CD4-positive, alpha-beta T cell treated with Interleukin-21 for 1 hour (primary cell): ENCODE measurements at places on chromosomes 11 and 22.
A peak's percentile ranks its signal among the peaks of the same experiment; 100 is the strongest.

DNA sequence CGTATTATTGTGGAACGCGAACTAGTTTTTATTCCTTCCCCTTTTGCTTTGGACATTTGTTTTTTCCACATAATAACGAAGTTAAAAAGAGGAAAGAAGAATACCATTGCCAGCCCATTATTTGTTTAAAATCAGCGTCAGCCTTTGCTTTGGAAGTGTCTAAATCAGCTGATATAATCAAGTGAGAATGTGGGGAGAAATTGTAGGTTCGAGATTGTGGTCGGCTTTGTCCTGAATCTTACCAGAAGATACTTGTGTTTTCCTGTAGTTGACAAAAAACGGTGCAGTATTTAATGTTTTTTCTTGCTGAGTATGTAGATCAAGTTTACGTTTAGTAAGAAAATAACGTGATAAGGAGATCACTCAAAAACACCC, 935 bp downstream of the ZNF143 start:
- peak; percentile 47 for DNase-seq

GRCh38 chr11:97893612-97894011, 1127.1 kb upstream of the CNTN5 start:
- DNase-seq, result no peak

DNA sequence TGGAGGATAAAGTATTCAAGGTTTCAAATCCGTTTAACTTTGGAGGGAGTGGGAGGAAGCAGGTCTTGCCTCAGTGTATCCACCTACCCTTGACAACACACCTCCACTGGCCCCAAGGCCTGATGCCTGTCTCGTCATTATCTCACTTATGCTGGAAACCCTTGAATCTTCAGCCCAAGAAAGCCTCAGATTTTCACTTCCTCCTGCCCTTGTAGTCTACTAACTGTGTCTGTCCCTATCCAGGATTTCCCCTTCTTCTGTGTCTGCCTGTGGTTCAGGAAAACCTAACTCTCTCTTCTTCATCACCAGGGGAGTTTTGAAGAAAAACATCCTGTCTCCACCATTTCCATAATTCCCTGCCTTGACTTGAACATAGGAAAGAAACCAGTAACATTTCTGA, 56.1 kb downstream of the SYT9 start:
- DNase-seq, result no peak

DNA sequence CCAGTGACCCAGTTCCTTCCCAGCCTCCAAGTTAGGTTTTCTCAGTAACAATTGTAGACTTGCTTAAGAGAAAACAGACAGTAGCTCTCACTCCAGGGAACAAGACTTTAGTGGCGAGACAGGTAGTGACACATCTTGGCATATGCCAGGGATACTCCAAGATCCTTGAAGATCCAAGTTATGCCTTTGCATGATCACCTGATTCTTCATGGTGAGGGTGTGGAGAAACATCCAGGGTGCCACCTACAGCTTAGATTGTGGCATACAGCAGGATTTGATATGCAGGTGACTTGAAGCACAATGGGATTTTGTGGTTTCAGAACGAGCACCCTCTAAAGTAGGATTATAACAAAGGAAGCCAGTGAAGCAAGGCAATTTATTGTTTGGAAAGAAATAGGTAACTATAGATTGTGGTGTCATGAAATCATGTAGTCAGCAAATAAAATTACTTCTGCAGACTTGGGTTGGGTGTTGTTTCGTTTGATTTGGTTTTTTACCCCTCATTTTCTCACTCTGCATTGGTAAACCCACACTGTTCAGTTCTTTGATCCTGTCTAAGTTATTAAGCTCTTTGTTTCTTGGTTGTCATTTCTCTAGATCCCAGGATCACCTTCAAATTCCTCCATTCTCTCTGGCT, 9.2 kb downstream of the POU2AF3 start:
- no peak for DNase-seq

GRCh38 chr11:94537031-94537600, 6.6 kb upstream of the FUT4 start:
- DNase-seq, result no peak

GRCh38 chr11:44018127-44018521, 29.7 kb upstream of the ACCSL start:
- no peak for DNase-seq
